ENCODE measurements at places on chromosomes 2 and 18. TPM values are rescaled to one million over a fixed set of nuclear protein-coding genes. Genes with fewer than 3 reads are reported as not detected.

Gene SKA1
- not detected for total RNA-seq

GRCh38 chr2:60414495-60415138, 138.8 kb downstream of the BCL11A start:
- DNase-seq = no peak

Gene LIMS3
- 4.8 TPM for total RNA-seq

Gene TLK1
- 48.0 TPM for total RNA-seq

DNA sequence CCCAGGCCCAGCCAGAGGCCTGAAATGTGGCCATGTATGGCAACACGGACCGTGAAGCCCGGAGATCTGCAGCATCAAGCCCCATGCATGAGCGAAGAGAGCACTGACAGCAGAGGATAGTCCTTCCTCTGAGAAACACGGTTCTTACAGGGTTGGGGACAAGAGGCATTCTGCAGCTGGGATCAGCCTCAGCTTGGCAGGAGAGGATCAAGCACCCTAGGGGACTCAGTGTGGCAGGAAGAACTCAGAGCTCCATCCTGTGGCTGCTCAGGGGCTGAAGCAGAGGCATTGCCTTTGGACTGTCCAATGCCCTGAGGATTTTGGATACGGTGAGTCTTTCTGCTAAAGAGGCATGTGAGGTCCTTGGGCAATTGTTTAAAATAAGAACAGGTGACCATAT, 368.7 kb downstream of the ZNF516 start:
- no peak for DNase-seq

Gene KCNF1
- not detected for total RNA-seq

GRCh38 chr2:167756446-167756845, 490.9 kb downstream of the STK39 start:
- DNase-seq = no peak

DNA sequence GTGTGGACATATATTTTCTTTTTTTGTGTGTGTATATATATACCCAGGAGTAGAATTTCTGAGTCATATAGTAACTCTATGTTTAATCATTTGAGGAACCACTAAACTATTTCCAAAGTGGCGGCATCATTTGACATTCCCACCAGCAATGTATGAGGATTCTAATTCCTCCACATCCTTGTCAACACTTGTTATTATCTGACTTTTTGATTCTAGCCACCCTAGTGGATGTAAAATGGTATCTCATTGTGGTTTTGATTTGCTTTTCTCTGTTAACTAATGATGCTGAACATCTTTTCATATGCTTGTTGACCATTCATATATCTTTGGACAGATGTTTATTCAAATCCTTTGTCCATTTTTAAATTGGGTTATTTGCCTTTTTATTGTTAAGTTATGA, 120.3 kb downstream of the TGFA start:
- no peak for DNase-seq

- DNase-seq = no peak
These were observed 13.1 kb upstream of the MLPH start for GRCh38 chr2:237473878-237474441.

Gene AKAIN1
- total RNA-seq = not detected

Gene ABHD1
- 0.71 TPM for total RNA-seq

- no peak for DNase-seq
These were observed 1293.9 kb upstream of the LRRTM1 start for GRCh38 chr2:81598453-81598852.

Gene LCT
- total RNA-seq = 0.24 TPM

Gene ABCG8
- not detected for total RNA-seq

Gene RTP5
- not detected for total RNA-seq

- no peak for DNase-seq
These were observed 44.7 kb downstream of the WIPF1 start for GRCh38 chr2:174552880-174553279.

DNA sequence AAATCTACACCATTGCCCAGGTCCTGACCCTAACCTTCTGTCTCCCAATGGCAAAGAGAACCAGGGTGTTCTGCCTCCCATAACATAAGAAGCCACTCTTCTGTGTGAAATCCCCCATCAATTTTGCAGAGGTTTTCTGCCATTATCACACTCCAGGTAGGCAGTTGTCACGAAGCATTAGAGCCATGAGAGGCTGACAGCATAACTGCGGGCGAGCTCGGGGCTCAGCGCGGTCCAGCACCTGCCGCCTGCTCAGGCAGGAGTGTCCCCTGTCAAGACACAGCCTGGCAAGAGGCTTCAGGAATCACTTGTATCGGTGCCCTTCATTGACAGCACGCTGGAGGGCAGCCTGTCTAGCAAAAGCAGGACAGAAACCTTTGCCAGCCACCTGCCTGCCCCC, 251.2 kb downstream of the SATB2 start:
- no peak for DNase-seq

Gene CETN1
- total RNA-seq = not detected

GRCh38 chr2:126831234-126832005, 67.3 kb upstream of the TEX51 start:
- no peak for DNase-seq

GRCh38 chr18:32441533-32441932, 29.1 kb downstream of the GAREM1 start:
- DNase-seq = no peak

Gene GPR17
- total RNA-seq = not detected

- peak; percentile 99 for DNase-seq
These were observed at the start of the genes CHPF and TMEM198 for GRCh38 chr2:219543596-219544358. TSS of gene CHPF (minus strand) at chr2:219543809. CDS start at chr2:219543538, 271 bp downstream. TSS of gene TMEM198 (plus strand) at chr2:219544028. CDS start at chr2:219544728, 700 bp downstream.

DNA sequence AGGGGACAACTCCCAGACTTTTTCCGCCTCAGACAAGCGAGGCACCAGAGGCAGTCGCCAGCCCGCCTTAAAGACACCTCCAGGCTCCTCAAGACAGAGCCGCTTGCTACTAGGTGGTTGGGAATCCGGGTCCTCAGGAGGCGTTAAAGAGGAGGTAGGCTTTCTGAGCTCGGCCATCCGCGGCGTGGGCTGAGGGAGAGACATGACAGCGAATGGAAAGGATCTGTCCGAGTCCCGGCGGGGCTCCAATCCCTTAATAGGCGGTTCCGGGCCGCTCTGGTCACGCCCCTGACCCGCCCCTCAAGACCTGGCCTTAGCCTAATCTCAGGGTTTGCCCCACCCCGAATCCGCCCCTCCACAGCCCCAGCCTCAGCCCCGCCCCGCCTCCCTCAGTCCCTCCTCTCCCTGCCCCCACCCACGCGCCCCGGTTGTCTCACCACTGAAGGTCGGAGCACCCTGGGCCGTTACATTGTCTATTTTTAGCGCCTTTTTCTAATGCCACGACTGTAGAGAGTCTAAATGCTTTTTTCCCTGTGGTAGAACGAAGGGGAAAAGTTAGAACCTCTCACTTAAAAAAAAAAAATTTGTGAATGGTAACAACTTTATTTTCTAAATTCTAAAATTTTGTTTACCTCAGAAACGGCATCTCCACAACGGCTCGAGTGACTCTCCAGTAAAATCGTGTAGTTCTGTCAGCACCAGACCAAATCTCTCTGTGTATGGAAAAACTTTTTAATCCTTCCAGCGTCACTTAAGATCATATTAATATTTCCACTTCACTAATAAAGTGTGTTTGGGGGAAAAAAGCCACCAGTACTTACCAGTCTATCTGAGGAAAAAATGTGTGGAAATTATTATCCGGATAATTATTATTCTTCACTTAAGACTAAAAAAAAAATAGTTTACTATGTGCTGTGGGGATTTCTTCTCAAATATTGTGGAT, at the start of gene RAD51AP2:
RAD51AP2 (minus strand) TSS at position 229 of the 943 bp plus-strand sequence; CDS start at position 204, 25 bp downstream.
- DNase-seq = peak; percentile 84

GRCh38 chr2:48292393-48292792, 237.6 kb upstream of the STON1 start:
- DNase-seq = no peak

DNA sequence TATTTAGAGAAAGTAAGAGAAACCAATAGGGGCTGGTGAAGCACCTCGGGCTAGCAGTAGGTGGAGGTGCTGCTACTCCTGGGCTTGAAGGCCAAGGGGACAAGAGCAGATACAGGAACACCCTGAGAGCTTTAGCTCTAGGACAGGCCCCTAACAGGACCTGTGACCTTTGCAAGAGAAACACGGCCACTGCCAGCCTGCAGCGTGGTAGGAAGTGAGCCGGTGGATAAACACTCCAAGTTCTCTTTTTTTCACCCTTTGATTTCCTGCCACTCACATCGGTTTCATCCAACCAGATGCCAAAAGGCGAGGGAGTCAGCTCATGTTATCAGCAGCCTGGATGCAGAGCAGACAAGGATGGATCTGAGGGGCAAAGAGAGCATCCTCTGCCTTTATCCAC, 66.8 kb upstream of the SPRED2 start:
- DNase-seq = no peak

- DNase-seq = no peak
These were observed 13.5 kb upstream of the TWSG1 start for GRCh38 chr18:9321017-9321452.

Gene MC4R
- not detected for total RNA-seq

Gene RAB17
- total RNA-seq = 58.3 TPM

GRCh38 chr2:181483876-181484275, 26.7 kb downstream of the ITGA4 start:
- no peak for DNase-seq

GRCh38 chr2:176068419-176068832, 15.3 kb downstream of the EVX2 start:
- DNase-seq = no peak

GRCh38 chr2:218074031-218074430, 5.0 kb downstream of the RUFY4 start:
- DNase-seq = peak; percentile 50

Gene CDH19
- total RNA-seq = 0.78 TPM

GRCh38 chr2:75047992-75048625, 89.7 kb downstream of the POLE4 start:
- DNase-seq = no peak

Gene IL1RN
- not detected for total RNA-seq

DNA sequence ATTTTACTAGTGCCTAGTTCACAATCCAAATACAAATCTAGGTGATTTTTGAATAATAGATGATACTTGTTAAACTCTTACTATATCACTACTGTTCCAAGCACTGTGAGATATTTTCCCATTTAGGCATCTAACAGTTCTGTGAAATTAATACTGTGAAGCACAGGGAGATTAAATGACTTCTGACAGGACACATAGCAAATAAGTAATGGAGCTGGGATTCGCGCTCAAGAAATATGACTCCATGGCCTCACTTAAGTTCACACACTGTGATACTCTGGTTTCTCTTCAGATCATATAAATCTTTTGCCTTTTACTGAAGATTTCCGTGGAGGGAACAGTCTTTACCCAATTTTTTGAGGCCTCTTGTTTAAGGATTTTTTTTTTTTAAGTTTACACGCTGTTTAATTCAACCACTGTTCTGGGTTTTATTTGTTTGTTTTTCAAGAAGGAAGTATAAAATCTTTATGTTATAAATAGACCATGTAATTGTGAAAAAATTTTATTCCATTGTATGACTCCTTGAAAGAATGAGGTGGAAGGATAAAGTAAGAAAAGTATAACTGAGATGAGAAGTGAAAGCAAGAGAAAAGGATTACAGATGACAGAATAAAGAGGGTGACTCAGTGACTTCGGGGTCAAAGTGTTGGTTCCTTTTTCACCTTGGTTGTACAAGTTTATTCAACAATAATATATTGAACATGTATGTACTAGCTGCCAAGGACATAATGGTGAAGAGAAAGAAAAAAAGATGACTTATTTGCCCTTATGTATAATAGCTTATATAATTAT, 30.2 kb downstream of the RBM45 start:
- DNase-seq = no peak

DNA sequence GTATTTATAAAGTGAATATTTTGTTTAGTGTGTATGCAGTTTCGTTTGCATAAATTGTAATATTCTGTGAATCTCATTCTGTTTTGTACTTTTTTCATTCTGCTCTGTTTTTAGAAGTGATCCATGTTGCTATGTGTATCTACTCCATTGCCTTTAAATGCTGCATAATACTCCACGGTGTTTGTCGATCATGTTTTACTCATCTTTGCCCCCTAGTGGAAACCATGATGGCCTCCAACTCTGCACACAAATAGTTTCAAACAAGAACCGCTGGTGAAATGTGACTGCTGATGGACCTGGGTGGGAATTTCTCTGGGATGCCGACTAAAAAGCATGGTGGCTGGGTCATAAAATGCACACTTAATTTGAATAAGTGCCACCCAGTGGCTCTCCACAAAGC, 32.0 kb upstream of the SKOR2 start:
- no peak for DNase-seq

DNA sequence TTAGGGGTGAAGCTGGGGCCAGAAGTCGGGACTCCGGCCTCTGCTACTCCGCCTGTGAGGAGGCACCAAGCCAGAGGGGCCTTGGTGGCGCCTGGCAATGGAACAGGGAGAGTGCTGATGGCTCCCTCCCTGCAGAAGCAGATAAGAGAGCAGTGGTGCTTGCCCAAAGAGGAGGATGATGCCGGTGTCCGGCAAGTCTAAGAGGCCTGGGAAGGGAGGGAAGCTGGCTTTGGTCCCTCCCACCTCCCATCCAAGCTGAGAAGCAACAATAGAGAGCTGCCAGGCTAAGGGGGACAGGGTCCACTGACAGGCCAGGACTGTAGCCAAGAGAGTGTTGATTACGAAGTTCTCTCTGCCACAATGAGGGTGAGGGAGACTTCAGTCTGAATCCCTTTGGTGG, 479.5 kb downstream of the TNS1 start:
- no peak for DNase-seq

DNA sequence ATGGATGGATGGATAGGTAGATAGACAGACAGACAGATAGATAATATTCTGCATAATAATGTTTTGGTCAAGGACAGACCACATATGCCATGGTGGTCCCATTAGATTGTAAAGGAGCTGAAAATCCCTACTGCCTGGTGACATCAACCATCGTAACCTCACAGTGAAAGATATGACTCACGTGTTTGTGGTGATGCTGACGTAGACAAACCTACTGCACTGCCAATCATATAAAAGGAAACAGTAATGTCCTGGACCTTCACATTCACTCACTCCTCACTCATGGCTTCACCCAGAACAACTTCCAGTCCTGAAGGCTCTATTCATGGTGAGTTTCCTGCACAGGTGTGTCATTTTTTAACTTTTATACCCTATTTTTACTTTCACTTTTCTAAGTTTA, 202.9 kb upstream of the TPO start:
- no peak for DNase-seq

Gene TTN
- total RNA-seq = 10.6 TPM

Gene EMILIN2
- 21.5 TPM for total RNA-seq

Gene TNFRSF11A
- total RNA-seq = 4.5 TPM

- no peak for DNase-seq
These were observed 19.9 kb downstream of the TMSB10 start for GRCh38 chr2:84925336-84925723.

Gene TACR1
- total RNA-seq = 0.56 TPM

Gene GPR148
- not detected for total RNA-seq

GRCh38 chr2:203858176-203858575, 9.4 kb upstream of the CTLA4 start:
- no peak for DNase-seq
